ENCODE measurements at places on chromosomes 4 and X.

DNA sequence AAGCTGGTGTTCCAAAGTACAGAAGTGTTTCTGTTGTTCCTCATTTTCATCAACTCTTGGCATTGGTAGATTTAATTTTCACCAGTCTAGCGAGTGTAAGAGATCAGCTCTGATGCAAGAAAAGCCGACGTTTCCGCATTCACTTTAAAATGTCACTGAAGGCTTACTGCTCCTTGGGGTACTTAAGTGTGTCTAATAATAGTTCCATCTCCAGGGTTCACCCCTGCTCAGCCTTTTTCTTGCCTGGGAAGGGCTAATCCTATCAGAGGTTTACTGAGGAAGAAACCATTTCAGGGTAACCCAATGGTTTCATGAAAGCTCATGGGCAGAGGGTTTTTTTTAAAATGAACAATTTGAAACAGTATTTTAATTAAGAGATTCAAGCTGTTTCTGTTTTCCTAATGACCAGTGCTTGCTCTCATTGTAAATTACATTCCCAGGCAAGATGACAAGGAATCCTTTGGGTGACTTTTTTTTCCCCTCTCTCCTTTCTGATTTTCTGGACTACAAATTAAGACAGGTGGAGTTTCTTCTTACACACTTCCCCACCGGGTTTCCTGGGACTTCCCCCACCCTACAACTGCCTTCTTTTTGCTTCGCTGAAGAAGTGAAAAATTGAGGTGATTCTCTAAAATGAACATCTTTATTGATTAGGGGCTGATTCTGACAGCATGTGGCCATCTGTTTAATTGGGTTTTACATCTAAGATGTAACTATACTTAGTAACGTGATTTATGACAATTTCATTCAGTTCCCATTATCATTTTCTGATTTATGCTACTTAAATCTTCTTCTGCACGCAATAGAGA is 78.7 kb upstream of the CBLL2 start:
- no peak for DNase-seq

- peak; percentile 80 for DNase-seq
Observed at GRCh38 chr4:6324999-6325787, 55.5 kb downstream of the WFS1 start.

DNA sequence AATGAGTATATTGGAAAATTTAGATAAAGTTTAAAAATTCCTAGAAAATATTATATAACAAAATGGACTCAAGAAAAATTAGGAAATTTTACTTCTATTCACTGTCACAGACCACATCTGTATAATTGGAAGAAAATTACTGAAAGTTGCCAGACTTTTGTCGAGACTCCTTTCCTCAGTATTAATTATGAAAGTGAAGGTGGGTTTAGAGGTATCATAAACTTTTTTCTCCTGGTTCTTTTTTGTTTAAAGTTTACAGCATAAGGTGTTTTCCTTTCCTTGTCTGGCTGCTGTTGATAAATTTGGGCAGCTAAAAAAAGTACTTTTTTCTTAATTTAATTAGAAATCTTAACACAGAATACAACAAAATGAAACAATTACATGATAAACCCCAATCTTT is 6.7 kb upstream of the TEX13D start:
- no peak for DNase-seq

- DNase-seq, result no peak
Observed at GRCh38 chrX:153392642-153393321, 8.4 kb downstream of the PNMA6E start.

DNA sequence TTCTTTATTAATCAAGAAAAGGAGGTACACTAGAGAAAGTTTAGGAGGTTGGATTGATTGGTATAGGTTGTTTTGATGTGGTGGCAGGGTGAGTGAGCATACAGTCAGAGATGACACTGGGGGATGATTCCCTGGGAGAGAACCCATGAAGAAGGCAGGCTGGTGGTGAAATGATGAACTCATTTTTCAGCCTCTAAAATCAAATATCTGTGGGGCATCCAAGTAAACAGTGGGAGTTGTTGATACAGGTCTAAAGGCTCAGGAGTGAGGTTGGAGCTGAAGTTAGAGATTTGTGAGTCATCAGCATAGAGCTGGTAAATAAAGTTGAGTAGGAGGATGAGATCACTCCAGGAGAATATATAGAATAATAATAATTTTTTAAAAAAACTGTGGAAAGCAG is 10.0 kb upstream of the AP1S2 start:
- no peak for DNase-seq

DNA sequence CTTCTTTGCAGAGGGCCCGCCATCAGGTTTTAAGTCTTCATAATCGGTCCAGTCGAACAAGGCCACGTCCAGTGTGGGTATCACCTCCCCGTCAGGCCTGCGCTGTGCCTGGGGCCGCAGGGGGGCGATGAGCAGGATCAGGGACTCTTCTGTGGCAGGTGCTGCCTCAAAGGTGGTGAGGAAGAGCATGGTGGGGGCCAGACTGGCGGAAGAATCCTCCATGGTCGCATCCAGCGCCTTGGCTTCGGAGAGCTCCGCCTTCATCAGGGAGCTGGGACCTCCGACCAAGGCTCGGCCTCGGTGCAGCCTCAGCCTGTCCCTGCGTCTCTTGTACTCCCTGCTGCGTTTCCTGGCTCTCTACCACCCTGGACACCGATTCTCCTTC is 17.5 kb downstream of the FAM9A start:
- DNase-seq, result no peak

DNA sequence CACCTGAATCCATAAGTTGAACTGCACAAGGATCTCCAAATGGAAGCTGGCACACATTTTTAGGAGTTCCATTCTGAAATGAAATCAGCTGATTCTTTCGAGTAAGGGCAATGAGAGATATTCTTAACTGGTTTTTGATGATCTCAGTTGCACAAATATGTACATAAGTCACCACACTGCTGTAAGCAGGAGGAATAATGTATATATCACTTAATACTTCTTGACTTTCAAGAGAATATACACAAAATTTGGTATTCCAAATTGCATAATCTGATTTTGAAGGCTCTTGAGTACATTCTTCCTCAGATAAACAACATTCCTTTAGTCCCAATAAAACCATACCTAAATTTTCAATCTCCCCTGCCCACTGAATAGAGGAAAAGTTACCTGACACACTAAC is 8.2 kb downstream of the FANCB start:
- DNase-seq, result no peak

GRCh38 chrX:141220342-141221008 is 21.8 kb downstream of the SPANXC start:
- DNase-seq, result peak; percentile 30

GRCh38 chr4:39932776-39933402 is 44.8 kb downstream of the PDS5A start:
- no peak for DNase-seq

DNA sequence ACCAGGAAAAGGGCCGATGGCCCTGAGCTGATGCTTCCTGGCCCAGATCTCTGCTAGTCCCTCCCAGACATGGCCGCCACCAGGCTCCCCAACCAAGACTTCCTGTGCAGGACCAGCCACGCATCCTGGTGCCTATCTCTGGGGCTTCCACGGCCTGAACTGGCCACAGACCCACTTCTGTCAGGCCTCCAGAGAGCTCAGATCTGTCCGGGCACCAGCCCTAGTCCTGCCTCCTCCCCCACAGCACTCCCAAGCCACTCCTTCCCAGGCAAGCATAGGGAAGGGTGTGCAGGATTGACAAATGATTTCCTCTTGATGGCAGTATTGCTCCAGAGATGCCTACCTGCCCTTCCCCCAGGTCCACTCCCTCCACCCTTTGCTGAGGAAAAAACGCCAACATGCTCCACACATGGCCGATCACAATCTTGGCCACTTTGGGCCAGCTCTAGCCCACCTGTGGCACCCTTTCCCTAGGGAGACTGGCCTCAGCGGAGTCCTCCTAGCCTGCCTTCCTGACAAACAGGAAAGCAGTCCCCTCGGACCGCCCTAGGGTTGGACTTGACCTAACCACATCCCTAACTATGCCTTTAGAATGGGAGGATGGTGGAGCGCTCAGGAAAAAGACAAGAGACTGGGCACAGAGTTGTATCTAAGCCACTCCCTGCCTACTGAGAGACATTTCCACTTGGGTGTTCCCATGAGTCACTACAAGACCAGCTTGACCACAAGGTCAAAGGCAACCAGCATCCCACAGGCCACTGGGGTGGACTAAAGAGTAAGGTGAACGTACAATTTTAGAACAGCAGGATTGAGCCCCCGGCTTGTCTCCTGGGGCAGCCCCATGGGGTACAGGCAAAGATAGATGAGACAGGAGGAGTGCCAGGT is 277.5 kb upstream of the AGTR2 start:
- no peak for DNase-seq

GRCh38 chr4:19130866-19131265 is 1109.3 kb upstream of the LCORL start:
- DNase-seq, result no peak

DNA sequence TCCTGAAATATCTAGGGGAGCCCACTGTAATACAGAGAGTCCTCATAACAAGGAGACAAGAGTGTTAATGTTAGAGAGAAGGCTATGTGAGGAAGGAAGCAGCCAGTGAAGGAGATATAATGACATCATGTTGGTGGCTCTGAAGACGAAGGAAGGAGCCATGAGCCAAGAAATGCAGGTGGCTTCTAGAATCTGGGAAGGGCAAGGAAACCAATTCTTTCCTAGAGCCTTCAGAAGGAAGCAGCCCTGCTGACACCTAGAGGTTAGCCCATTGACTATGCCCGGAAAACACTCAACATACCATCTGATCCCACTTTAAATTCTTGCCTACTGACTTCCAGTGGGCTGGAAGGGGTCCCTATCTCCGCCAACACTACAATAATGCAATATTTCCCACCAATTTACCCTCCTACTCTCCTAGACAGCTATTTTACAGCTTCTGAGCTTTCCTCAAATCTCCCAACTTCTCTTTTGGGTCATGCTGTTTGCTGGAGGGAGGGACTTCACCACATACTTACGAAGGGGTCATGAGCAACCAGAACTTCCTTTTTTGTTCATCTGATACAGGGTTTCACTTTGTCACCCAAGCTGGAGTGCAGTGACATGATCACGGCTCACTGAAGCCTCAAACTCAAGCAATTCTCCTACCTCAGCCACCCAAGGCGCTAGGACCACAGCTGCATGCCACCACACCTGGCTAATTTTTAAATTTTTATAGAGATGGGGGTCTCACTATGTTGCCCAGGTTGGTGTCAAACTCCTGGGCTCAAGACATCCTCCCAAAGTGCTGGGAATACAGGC is 25.2 kb upstream of the G3BP2 start:
- no peak for DNase-seq

- no peak for DNase-seq
Observed at GRCh38 chr4:38614231-38614630, 49.8 kb upstream of the KLF3 start.

DNA sequence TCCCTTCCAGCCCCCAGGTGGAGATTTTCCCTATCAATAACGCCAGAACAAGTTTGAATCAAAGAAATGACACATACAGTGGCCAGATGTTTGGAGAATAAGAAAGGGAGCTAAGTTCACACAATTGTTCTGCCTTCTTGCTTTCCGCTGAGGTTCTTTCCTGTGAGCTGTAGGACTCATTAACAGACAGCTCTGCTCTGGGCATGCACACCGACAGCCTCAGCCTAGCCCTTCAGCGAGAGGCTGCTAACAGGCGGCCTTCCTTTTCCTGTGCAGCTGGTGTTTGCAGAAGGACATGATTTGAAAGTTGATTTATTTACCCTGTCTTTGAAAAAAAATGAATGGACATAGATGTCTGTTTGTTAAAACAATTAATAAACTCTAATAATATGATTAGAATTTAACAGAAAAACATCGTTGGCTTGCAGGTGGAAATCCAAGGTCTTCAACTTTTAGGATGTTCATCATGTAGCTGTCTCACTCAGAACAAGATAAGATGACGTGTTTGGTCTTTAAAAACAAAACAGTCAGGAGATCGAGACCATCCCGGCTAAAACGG is 183.3 kb downstream of the KDR start:
- no peak for DNase-seq

GRCh38 chr4:172951679-172952451 is 216.7 kb upstream of the GALNT7 start:
- DNase-seq, result no peak

GRCh38 chrX:78106651-78106986 is 2.6 kb downstream of the PGK1 start:
- no peak for DNase-seq

- DNase-seq, result no peak
Observed at GRCh38 chr4:177236886-177237285, 72.8 kb upstream of the NEIL3 start.

GRCh38 chr4:128513664-128514484 is 226.3 kb upstream of the PGRMC2 start:
- DNase-seq, result no peak

DNA sequence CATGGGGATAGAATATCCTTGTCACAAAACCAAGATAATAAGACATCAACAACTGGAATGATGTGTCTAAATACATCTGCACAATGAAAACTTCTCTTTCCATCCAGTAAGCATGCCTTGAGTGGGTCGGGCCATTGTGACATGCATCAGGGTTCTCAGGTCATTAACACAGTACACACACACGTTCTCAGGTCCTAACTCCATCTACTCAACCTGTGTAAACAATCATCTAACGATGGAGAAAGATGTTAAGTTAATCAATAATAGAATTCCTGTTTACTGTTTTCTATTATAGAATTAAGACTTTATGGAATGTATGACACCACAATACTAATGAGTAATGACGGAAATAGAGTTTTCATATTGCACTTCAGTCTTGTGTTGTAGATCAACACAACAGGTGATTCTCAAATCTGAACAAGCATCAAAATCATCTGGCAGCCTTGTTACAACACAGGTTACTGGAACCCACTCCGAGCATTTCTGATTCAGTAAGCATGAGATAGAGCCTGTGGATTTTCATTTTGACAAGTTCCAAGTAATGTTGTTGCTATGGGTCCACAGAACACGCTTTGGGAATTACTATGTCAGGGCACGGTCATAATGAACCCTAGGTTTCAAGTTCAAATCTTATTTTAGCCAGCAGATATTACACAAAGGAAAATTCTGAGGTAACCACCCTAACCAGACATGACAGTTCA is 315.8 kb upstream of the TEX13C start:
- DNase-seq, result no peak

DNA sequence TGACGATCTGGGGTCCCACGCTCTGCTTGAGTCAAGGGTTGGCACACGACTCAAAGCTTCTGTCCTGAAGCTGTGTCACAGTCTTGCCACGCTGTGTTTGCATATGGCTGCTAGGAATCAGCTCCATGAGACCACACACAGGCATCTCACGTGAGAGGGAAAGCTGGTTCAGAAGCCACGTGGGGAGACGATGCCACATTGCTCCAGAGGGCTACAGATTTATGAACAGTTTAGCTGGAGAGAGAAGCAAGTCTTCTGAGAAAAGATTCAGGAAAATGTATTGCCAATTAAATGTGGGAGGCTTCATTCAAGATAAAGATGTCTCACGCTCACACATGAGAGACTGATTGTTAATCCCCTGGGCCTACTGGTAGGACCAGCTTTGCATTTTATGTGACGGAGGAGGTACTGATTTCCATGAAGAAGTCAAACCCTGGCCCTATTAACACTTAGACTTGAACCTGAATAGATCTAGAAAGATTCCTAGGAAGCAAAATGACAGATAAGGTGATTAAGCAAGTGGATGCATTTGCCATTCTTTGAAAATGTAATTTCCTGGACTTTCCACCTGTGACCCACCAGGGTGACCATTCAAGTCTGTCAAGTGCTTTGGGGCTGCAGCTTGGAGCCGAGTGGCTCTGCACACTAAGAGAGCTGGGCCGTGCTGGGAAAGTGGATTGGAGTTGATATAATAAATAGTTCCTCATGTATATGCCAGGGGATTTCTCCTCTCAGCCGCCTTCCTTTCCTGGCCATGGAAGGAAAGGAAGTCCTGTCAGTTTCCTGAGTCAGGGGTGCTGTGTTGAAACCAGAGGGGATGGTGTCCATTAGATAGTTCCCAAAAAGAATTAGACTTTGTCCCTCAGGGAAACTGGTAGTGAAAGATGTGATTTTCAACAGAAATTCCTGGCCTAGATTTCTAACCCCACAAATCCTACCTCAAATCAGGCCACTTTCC is 29.0 kb downstream of the ENPP6 start:
- no peak for DNase-seq
